ENCODE measurements at places on chromosomes 5 and 9.

- no peak for DNase-seq
Observed at GRCh38 chr5:158602981-158603380, 496.7 kb downstream of the EBF1 start.

DNA sequence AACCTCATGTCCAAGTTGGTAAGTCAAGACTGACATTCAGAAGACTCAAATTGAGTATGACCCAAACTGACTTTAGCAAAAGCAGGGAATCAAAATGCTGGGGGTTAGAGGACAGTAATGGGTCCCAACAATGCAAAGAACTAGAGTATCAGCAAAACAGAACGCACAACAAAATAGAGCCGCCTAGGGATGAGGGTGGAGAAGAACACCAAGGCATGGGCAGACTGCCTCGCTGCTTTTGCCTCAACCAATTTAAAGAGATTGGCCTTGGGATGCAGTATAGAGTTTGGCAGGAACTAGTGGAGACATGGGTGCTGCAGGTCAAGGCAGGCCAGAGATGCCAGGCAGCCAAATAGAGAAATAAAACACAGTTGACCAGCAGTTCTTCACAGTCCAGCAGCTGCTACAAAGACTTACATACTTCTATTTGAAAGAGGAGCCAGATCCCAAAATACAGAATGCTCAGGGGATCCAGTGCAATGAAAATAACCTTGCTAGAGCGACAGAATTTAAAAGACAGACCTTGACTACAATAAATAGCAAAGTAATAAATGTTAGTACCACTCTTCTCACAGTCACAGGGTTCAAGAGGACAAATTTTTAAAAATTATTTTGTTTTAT is 83.9 kb upstream of the NIPBL start:
- no peak for DNase-seq

- DNase-seq, result no peak
Observed at GRCh38 chr9:13596383-13596970, 317.0 kb upstream of the MPDZ start.

DNA sequence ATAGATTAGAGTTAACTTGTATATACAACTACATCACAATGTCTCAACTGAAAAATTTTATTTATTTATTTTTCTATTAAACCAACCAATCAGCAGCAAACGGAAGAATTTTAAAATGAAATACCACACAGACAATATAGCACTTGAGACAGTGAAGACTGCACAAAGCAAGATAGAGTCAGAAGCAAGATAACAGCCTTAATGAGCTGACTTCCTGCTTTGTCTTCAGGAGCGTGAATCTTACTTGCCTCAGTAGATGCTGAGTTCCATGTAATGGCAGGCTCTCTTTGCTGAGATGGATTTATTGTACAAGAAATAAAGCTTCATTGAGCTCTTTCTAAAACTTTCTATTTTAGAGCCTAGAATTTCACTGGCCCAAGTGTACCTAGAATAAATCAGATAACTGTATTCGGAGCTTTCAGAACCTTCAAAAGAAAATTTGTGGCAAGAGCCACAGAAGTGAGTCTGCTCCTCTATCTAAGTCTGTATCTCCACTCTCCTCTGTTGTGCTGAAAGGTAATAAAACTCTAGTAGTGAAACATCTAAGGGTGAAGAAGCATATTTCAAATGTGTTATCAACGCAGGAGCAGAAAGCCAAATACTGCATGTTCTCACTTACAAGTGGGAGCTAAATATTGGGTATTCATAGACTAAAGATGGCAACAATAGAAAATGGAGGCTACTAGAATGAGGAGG is 83.3 kb upstream of the ANKRD55 start:
- DNase-seq, result no peak

- no peak for DNase-seq
Observed at GRCh38 chr5:150585781-150586341, 54.6 kb upstream of the SYNPO start.

GRCh38 chr9:115071176-115071575 is 46.8 kb downstream of the TNC start:
- DNase-seq, result no peak

- no peak for DNase-seq
Observed at GRCh38 chr5:42605490-42605889, 151.1 kb upstream of the CCDC152 start.

GRCh38 chr5:96844481-96844990 is 31.8 kb upstream of the ERAP2 start:
- no peak for DNase-seq

GRCh38 chr5:151580858-151581257 is 10.3 kb downstream of the FAT2 start:
- no peak for DNase-seq

GRCh38 chr5:111968459-111968858 is 211.5 kb upstream of the NREP start:
- no peak for DNase-seq

DNA sequence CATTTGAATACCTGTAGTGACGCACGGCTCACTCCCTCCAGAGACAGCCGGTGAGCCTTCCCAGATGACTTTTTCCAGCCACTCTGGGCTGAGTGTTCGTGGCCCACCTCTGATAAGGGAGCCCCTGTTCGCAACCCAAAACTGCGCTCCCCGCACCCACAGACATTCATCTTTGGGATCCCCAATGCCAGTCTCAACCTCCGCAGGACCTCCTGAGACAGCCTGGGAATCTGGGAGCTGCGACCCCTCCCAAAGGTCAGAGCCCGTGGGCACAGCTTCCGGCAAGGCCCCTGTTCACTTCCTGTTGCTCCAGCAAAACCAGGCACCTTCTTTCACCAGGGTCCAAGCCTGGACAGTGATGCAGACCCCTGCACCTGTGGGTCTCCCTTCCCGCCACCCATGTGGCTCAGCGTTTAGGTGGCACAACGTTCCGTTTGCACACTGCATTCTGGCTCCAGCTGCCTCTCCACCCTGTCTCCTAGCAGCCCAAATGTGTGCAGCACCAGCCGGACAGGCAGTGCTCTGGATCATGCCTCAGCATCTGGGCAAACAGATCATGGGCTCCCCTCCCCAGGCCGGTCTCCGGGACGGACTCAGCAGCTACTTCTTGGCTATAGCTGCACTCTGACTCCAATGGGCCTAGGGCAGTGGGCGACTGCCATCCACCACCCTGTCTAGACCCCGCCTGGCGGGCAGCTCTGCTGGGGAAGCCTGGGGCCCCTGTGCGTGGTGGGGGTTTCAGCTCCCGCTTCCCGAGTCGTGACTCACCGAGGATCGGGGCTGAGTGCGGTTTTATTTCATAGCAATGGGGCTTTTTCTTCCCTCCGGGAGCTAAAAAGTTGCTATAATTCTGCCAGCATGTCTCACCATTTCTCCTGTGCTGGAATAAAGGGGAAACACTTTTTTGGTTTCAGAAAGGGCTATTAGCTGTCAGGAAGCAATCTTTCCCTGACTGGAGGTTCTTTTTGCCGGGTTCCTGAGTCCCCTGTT is 156.0 kb downstream of the OLFM1 start:
- DNase-seq, result no peak
